RWPE2 (cell line): ENCODE measurements at places on chromosomes 7 and 10.

- no peak for DNase-seq
Observed at GRCh38 chr10:102604439-102604841, 39.8 kb upstream of the TRIM8 start.

DNA sequence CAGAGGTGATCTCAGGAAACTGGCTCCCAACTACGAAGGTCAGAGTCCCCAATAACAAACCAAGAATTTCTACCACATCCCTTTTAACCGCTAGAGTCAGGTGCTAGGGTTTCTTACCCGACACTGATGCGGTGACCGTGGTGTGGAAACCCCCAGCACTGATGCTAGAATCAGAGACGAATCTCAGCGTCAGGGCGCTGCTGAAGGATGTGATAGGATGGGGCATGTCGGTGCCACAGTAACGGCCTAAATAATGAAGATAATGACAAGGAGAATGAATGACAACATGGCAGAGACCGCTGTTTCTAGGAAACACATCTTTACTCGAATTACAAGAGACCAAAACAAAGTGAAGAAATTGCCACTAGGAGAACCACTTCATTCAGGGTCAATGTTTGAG, 131.1 kb upstream of the RSU1 start:
- DNase-seq: no peak

- DNase-seq: no peak
Observed at GRCh38 chr7:69104023-69104422, 494.3 kb upstream of the AUTS2 start.

GRCh38 chr10:5840314-5841307, 27.4 kb upstream of the GDI2 start:
- no peak for DNase-seq

GRCh38 chr7:116284390-116284789, 74.1 kb downstream of the TES start:
- no peak for DNase-seq

DNA sequence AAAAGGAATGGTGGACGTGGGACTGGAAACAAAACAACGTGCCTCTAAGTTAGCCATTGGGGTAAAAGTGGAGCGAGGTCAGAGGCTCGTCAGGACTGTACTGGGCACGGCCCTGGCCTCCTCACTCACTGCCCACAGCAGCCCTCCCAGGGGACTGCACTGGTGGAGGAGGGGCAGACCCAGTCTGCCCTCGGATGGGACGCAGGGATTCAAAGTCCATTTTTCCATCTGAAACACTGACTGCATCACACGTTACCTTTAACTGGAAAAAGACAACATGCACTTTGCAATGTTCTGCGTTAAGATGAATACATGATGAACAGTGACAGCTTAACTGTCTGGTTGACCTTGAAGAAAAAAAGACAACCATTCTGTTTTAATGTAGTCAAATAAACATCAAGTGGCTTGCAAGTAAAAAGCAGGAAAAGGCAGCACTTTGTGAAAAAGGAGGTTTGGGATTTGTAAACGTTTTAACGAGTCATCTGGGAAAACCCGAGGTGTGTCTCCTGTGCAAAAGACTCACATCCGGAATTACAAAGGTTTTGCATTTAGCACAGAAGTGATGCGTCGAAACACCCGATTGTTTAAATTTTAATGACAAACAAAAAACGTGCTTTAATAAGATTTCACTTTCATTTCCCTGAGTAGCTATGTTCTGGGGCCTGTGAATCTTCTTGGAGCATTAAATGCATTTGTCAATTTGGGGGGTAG, 18.8 kb downstream of the KLF6 start:
- no peak for DNase-seq
